ENCODE measurements at places on chromosomes 5 and 9.
A peak's percentile ranks its signal among the peaks of the same experiment; 100 is the strongest.

DNA sequence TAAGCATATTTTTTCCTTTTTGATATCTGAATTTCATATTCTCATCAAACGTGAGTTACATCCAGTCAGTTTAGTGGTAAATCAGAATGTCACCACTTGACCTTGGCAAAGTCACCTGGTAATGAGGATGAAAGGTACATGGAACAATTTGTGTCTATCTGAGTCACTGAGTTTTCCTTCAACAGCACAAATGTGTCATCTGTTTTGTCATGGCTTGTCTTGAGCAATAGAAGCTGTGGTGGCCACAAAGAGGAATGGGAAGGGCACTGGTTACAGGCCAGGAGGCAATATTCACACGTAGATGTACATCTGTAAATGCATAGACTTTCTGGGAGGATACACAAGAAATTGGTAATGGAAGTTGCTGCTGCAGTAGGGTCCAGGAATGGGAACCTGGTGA, 8.4 kb upstream of the ZNF474 start:
- peak; percentile 44 for DNase-seq

DNA sequence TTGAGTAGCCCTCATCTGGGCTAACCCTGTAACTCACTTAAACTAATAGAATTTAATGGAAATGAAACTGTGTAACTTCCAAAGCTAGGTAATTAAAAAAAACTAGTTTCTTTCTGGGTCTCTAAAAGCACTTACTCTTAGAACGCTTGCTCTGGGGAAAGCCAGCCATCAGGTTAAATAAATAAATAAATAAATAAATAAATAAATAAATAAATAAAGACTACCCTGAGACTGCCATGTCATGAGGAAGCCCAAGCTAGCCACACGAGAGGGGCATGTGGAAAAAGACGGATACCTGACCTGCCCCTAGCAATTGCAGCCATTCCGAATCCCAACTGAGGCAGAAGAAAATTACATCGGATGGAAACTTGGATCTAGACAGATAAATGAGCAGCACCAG, 51.3 kb upstream of the FER start:
- DNase-seq, result no peak

DNA sequence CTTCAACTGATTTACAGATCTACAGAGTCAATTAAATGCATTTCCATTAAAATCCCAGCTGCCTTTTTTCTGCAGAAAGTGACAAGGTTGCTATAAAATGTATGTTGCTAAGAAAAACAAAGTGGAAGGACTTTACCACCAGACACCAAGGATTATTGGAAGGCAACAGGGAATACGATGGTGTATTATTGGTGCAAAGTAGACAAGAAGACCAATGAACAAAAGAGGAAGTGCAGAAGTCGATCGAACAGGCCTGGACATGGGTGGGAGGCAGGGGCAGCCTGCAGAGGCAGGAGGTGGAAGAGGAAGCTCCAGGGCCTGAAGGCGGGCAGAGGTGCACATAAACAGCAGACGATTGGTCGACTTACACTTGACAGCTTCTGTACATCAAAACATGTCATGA, 10.6 kb upstream of the SLC6A19 start:
- no peak for DNase-seq

GRCh38 chr9:70413464-70413798, 1.0 kb downstream of the KLF9 start:
- no peak for DNase-seq

- DNase-seq, result no peak
Observed at GRCh38 chr5:178333821-178334481, 101.3 kb upstream of the PHYKPL start.

DNA sequence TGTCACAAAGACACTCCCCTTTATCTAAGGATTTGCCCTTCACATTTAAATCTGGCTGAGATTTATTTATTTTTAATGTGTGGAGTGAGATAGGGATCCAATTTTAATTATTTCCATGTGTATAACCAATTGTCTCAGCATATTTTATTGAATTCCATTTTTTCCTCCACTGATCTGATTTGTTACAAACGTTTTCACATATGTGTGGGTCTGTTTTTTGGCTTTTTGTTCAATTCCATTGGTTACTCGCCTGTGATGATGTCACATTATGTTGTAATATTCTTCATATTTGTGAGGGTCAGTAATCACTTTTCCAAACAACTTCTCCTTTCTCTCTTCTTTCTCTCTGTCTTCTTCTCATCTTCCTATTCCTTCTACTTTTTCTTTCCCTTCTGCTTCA, 278.3 kb upstream of the RFX3 start:
- no peak for DNase-seq

DNA sequence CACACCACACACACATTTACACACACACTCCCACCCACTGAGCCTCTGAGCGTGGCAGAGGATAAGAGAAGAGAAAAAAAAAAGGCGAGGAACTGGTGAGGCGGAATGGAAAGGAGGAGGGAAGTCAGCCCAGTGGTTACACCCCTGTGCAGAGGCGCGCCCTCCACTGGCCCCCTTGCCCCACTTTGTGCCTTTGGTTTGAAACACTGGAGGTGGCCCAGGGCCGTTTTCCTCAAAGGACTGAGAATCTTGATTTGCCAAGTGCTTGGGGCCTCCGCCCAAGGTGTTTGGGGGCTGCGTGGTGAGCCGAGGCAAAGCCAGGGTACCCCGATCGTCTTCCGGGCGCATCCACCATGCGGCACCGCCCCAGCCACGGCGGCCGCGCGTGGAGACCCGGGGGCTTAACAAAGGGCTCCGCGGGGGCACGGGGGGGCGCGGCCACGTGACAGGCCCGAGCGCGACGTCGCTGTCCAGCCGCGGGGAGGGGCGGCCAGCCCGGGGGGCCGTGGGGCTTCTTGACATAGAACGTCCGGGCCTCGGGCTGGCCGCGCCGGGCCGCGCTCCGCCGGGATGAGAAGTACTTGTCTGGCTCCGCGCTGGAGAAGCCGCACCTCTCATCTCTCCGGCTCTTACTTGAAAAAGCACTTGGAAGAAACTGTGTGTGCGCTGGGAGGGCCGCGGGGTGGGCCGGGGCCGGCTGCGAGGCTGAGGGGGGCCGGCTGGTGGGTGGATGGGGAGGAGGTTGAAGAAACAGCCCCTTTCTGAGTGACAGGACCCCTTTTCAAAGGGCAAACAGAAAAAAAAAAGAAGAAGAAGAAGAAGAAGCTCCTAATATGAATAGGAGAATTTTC, 21.0 kb downstream of the NR2F1 start:
- no peak for DNase-seq

GRCh38 chr9:107894572-107895261, 405.1 kb upstream of the KLF4 start:
- DNase-seq, result no peak

- DNase-seq, result no peak
Observed at GRCh38 chr5:5309645-5310044, 112.8 kb upstream of the ICE1 start.

DNA sequence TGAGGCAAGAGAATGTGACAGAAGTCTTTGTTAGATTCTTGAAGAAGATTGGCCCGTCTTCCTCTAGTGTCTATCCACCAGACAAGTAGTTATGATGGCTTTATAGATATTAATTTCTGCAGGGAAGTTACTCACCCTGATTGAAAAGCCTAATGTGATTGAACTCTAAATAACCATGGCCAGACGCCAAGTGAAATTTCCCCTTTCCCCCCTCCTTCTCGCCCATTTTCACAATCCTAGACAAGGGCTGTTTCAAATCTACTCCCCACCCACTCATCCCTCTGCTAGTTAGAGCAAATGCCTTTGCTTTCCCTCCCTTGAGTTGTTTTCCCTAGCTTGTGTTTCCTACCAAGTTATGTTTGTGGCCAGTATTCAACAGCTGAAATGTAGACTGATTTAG, 182.5 kb downstream of the TMEM167A start:
- no peak for DNase-seq

DNA sequence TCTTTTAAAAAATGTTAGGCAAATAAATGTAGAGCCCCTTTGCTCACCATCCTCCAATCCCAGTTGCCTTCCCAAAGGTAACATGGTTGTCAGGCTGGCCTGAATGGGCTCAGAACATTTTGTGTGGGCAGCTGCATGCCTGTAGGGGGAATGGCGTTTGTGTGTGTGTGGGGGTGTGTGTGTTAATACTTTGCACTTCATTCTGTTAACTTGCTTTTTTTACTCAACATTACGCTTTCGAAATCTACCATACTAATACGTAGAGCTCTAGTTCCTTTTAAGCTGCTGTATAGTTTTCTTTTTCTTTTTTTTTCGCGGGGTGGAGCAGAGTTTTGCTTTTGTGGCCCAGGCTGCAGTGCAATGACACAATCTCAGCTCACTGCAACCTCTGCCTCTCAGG, 14.0 kb downstream of the MYOZ3 start:
- no peak for DNase-seq

GRCh38 chr5:10747678-10748622, 13.1 kb downstream of the DAP start:
- no peak for DNase-seq

GRCh38 chr5:52725808-52726207, 61.9 kb upstream of the ITGA1 start:
- DNase-seq, result no peak

GRCh38 chr5:80975065-80975464, 14.9 kb downstream of the RASGRF2 start:
- no peak for DNase-seq

GRCh38 chr5:111697881-111698757, 58.9 kb downstream of the NREP start:
- no peak for DNase-seq

DNA sequence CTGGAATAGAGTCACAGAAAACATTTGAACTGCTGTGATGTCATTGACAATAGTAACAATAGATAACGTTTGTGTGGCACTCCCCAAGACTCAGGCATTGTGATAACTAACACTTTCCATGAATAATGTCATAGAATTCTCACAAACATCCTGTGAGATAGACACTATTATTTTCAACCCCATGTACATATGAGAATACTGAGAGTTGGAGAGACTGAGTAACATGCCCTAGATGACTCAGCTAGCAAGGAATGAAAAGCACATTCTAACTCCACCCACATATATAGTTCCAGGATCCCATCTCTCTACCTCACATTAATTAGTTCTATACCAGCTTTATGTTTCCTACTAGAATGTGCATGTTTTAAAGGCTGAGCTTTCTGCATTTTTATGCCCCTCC, 71.4 kb downstream of the ASTN2 start:
- DNase-seq, result no peak

DNA sequence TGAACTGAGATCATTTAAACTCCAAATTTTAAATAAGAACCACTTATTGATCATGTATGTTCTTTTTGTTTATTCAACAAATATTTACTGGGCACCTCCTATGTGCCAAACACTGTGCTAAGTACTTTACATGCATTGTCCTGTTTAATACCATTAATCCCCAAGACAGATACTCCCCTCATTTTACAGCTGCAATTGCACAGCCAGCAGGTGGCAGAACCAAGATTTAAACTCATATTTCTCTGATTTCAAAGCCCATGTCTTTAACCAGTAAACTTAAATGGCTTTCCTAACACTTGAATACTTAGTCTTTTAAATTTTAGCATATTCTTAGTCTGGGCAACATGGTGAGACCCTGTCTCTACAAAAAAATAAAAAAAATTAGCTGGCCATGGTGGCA, 43.4 kb upstream of the KIAA1958 start:
- DNase-seq, result no peak

- peak; percentile 50 for DNase-seq
Observed at GRCh38 chr5:172111852-172112225, 76.2 kb downstream of the STK10 start.

- peak; percentile 19 for DNase-seq
Observed at GRCh38 chr5:140881889-140882590, at the start of gene PCDHA13. Gene PCDHA13, plus strand, starts transcription at chr5:140882124. Its CDS starts 145 bp downstream, at chr5:140882269.

DNA sequence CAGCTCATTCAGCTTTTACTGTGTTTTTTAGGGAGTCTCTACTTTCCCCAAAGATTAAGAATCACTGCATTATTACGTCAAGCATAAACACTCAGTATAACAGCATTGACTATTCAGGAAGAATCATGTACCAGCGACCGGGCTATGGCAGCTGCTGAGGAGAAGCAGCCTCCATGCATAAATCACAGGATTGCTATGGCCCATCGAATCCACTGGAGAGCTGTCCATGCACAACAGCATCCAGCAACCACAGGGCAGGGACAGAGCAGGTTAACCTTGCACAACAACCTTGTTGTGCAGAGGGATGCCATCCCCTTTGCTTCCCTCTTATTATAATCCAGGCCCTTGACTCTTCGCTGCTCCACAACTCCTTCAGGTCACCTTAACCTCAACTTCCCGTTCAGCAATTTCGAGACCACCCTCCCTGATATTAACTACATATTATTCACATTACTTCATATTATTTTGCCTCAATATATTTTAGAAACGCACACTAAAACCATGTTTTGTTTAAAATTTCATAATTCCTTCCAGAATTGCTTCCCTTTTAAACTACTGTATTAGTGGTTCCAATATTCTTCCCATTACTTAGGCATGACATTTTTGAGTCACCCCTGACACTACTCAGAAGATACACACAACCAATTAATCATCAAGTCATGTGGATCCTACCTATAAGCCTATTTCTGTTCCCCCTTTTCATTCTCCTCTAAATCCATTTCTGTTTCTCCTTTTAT, 991 bp downstream of the IARS1 start:
- no peak for DNase-seq

- DNase-seq, result no peak
Observed at GRCh38 chr9:129860653-129861446, 25.6 kb downstream of the USP20 start.

GRCh38 chr5:92633875-92634487, 947.0 kb downstream of the NR2F1-AS1 start:
- no peak for DNase-seq

GRCh38 chr5:66851306-66851705, 255.1 kb downstream of the MAST4 start:
- no peak for DNase-seq

GRCh38 chr5:107669096-107670031, 1.4 kb downstream of the EFNA5 start:
- DNase-seq, result peak; percentile 44

GRCh38 chr5:57693488-57694305, 211.1 kb upstream of the ACTBL2 start:
- DNase-seq, result no peak

- no peak for DNase-seq
Observed at GRCh38 chr9:126613651-126614050, at the start of gene LMX1B. Gene LMX1B, plus strand, starts transcription at chr9:126613928. Its CDS starts 522 bp downstream, at chr9:126614450.

- no peak for DNase-seq
Observed at GRCh38 chr5:176436656-176437055, 11.5 kb upstream of the FAF2 start.
